ENCODE measurements at places on chromosomes 16 and 17. TPM values are rescaled to one million over a fixed set of nuclear protein-coding genes. Genes with fewer than 3 reads are reported as not detected.

Gene KRTAP4-9
- not detected for polyA plus RNA-seq

Gene COIL
- polyA plus RNA-seq = 6.2 TPM

Gene PIK3R5
- 0.16 TPM for polyA plus RNA-seq

Gene MT1M
- polyA plus RNA-seq = not detected

Gene ITGAD
- polyA plus RNA-seq = not detected

Gene ZNF624
- polyA plus RNA-seq = 0.66 TPM

Gene ARHGAP44
- 0.12 TPM for polyA plus RNA-seq

Gene SLC6A2
- polyA plus RNA-seq = 0.05 TPM

Gene KRT39
- polyA plus RNA-seq = not detected

Gene ADAM11
- 0.03 TPM for polyA plus RNA-seq

Gene CCL17
- not detected for polyA plus RNA-seq

Gene SOX8
- polyA plus RNA-seq = not detected

Gene KRT33B
- 0.06 TPM for polyA plus RNA-seq

Gene ARSG
- polyA plus RNA-seq = 0.08 TPM

Gene PABPN1L
- not detected for polyA plus RNA-seq

Gene SLC39A11
- 7.6 TPM for polyA plus RNA-seq

Gene KCNG4
- not detected for polyA plus RNA-seq

Gene CDH8
- 0.17 TPM for polyA plus RNA-seq

Gene TSPOAP1
- not detected for polyA plus RNA-seq

Gene KRT222
- polyA plus RNA-seq = 0.24 TPM

Gene SGCA
- not detected for polyA plus RNA-seq

Gene ZFHX3
- polyA plus RNA-seq = 1.5 TPM

Gene FA2H
- 0.44 TPM for polyA plus RNA-seq

Gene DHRS11
- polyA plus RNA-seq = 14.1 TPM

Gene RNF112
- not detected for polyA plus RNA-seq

Gene ABCA6
- polyA plus RNA-seq = 0.34 TPM

Gene PRR15L
- polyA plus RNA-seq = 0.74 TPM

Gene C16orf92
- not detected for polyA plus RNA-seq

Gene MYH3
- 0.63 TPM for polyA plus RNA-seq

Gene UTS2R
- not detected for polyA plus RNA-seq

Gene GALK1
- polyA plus RNA-seq = 3.8 TPM

Gene ETV4
- 34.1 TPM for polyA plus RNA-seq

Gene CBX2
- polyA plus RNA-seq = 3.6 TPM

Gene GPRC5B
- polyA plus RNA-seq = 0.18 TPM
